Non-pigmented ciliary epithelial cell (primary cell): ENCODE measurements at places on chromosomes 16 and 17.
A peak's percentile ranks its signal among the peaks of the same experiment; 100 is the strongest.

GRCh38 chr17:17179371-17179827, 26.7 kb downstream of the PLD6 start:
- no peak for DNase-seq

DNA sequence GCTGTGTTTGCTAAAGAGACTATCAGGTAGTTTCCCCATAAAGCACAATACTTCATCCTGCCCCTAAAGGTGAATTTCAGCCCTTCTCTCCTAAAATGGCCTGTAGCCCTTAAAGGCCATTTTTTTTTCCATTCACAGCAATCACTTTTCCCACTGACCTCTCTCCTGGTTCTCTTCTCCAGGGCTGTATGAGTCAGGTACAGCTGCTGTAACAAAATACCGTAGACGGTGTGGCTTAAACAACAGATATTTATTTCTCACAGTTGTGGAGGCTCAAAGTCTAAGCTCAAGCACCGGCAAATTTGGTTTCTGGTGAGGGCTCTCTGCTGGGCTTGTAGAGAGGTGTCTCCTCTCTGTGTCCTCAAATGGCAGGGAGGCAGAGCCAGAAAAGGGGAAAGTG, 44.7 kb downstream of the ZNF18 start:
- no peak for DNase-seq

DNA sequence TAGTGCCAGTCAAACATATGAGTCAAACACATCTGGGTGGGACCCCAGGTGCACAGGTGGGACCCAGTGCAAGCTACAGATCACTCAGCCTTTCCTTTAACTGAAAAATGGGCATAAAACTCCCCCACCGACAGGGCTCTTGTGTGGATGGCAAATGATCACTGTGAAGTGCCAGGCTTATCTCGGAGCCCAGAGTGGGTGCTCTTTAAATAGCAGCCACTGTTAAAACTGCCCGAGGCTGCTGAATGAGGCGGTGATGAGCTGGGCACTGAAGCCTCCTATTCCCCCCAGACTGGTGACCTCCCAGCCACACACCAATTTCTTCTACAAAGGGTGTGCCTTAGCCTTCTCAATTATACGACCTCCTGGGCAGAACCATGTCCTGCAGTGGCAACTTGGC, 433.8 kb downstream of the SLC39A11 start:
- DNase-seq, result no peak

DNA sequence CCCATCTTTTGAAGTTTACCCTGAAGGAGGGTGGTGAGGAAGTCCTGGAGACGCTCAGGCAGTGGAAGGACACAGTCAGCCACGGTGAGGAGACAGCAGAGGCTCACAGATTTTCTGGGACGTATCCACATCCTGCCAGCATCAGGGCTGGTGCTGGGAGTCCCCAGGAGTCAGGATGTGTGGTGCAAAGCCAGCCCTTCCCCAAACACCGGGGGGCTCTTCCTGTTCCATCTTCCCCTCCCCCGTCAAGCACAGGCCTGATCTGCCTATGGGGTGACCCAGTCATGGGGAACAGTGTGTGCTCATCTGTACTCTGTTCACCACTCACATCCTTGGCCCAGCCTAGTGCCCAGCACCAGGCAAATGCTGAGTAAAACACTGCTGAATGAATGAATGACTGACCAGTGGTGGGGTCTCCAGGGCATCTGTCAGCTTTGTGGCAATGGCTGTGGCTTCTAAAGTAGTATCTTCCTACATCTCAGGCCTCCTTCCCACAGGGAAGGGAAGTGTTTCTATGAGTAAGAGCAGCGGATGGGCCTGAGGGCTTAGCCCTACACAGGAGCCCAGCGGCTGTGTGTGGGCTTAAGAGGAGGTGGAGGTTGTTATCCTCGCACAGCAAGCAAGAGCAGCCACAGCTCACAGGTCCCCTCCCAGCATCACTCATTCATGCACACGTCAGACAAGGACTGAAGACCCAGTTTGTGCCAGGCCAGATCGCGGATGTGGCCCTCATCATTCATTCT, 23.3 kb downstream of the NOS2 start:
- DNase-seq, result no peak

- DNase-seq, result no peak
These were observed 271.2 kb downstream of the CBLN1 start for GRCh38 chr16:49010396-49010795.

DNA sequence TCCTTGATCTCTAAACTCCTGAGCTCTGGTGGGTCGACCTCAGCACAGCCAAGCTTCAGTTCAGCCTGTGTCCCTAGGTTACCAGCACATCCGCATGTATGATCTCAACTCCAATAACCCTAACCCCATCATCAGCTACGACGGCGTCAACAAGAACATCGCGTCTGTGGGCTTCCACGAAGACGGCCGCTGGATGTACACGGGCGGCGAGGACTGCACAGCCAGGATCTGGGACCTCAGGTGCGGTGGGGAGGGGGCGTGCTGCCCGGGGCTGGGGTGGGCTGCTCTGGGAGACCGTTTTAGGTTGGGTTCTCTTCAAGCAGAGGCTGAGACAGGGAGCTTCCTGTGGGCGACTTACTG, 1.1 kb downstream of the MLST8 start:
- no peak for DNase-seq

DNA sequence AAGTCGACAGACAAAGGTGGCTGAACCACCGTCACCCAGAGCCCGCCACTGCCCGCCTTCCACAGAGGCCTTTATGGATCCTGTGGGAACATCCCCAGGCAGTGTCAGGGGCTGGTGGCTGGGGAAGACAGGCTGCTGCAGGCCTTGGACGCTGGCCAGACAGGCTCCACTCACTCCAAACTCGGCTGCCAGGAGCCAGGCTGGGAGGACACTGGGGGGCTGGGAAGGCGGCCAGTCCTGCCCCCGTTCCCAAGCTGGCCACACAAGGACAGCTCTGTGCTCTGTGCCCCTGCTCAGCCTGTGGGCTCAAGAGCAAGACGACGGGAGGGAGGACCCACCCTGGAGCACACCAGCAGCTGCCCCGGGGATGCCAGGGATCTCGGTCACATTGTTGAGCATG, 7.6 kb upstream of the LCAT start:
- no peak for DNase-seq

DNA sequence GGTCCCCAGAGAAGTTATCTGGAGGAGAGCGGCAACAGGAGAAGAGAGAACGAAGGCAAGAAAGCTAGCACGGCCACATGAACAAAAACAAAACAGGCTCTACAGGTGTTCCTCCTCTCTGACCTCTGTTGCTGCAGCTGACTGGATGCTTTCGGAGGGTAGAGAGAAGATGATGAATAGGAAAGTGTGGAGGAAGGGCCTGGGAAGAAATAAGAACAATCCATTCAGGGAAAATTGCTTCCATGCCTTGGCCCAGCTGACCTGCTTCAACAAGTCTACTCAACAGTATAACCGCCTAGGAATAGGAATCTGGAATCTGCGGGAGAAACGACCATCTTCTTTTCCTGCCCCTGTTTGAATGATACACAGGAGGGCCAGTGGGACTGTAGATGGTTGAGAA, 258.5 kb downstream of the ZFHX3 start:
- DNase-seq, result no peak

DNA sequence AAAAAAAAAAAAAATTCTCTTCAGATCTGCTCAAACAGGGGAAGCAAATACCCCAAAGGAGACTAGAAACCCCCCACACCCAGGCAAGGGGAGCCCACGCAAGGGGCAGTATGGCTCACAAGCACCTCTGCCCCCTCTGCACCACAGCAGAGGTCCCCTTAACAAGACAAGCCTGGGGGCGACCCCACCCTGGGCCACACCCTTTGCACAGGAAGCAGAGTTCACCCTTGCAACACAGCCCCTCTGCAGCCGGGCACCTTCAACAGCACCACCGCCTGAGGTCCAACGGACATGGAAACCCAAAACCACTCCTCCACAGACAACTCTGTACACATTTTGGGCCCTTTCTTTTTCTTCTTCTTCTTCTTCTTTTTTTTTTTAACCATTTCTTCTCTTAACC, 12.8 kb downstream of the AXIN1 start:
- DNase-seq, result no peak

DNA sequence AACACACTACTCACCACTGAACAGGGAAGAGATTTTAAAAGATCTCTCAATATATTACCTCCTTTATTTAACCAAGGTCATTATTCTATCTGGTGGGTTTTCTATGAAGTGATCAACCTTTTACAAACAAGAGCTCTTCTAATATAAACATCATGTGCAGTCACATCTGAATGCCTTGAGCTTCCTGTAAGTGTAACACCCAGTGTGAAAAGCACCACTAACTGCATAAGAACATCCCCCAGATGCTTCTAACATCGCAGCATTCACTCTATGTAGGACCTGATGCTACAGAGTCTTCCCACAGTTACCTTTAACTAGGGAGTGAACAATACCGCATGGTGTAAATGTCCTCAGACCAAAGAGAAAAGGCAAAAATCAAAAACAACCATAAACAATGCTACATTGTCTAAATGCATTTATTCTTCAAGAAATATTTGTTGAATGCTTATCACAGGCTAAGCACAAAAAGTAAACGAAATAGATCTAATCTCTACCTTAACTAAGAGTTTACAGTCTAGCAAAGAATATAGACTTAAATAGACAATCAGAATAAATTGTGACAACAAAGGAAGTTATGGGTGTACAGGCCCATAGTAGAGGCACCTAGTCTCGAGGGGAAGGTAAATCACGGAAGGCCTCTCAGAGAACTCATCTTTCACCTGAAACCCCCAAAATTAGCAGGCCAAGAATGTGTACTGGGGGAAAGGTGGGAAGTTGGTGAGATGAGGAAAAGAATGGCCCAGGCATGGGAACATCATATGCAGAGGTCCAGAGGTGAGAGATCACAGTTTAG, 16.2 kb downstream of the SKAP1 start:
- no peak for DNase-seq

GRCh38 chr17:76867578-76868175, 527 bp upstream of the MGAT5B start:
- peak; percentile 10 for DNase-seq

GRCh38 chr17:2647957-2648356, 54.5 kb downstream of the PAFAH1B1 start:
- no peak for DNase-seq

DNA sequence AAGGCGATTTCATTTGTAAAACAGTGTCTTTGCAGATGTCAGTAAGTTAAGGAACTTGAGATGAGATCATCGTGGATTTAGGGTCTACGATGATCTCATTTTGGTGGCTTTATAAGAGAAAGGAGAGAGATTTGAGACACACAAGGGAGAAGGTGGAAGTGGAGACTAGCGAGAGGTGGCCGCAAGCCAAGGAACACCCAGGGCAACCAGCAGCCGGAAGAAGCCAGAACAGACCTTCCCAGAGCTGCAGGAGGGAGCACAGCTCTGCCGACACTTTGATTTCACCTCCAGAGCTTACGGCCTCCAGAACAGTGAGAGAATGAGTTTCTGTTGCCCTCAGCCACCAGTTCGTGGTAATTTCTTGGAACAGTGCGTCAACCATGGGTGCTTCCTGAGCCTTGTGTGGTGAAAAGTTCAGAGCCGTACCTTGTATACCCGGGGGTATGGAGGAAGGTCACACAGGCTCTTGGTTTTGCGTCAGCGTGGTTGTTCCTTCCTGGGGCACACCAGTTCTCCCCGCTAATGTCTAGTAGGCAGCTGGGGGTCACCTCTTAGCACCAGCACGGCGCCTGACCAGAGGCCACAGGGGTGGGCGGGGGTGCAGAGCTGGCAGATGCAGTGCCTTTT, 12.9 kb upstream of the SEC14L1 start:
- no peak for DNase-seq

DNA sequence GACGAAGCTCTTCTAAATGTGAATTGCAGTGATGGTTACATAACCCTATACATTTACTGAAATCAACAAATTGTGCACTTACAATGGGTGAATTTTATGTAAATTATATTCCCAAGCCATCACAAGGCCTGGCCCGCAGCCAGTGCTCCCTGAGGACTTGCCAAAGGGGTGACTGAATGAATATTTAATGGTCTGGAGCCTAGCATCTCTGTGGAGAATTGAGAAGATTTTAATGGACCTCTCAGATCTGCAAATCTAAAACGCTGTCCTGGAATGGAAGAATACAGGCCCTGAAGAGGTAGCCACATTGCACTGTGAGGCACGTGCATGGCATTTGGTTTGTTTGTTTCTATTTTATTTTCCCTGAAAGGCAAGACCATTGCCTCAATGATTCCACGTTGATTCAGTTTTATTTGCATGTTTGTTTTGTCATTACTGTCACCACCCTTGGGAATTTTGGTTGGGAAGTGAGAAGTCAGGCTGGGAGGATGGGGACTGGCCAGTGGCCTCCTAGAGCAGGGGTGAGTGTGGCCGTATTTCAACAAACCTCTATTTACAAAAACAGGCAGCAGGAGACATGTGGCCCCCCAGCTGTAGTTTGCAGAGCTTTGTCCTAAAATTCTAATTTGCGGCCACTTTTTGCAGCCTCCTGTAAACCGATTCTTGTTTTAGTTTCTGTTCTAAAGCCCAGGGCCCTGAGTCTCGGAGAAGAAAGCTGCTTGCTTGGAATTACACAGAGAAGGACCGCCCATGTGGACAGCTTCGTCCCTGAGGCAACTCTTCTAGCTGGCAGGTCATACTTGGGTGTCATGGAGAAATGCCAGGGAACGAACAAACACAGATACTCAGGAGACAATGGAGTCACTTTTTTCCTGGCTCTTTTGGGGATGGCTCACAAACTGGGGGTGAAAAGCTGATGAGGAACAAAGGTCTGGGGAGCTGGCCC, 40.5 kb upstream of the GCSH start:
- no peak for DNase-seq

- no peak for DNase-seq
These were observed 53.1 kb downstream of the LITAF start for GRCh38 chr16:11533588-11533987.

GRCh38 chr16:85995541-85996423, 96.8 kb downstream of the IRF8 start:
- DNase-seq, result no peak

- no peak for DNase-seq
These were observed 32.7 kb upstream of the LRRC37A start for GRCh38 chr17:46262271-46262670.

DNA sequence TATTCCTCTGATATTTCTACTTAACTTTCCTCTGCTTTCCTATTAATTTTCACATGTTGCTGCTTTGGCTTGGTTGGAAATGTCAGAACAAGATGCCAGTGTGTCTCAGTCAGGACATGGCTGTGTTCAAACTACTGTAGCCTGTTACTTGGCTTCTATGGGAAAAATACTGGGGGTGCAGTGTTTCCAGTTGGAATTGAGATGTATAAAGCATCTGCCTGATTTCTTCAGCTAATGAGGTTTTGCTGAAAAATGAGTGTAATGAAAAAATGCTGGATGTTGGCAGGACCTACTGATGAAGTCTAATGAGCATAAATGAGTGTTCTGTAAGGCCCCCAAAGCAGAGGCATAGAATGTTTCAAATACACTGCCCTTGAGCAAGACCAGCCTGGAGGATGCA, 166.6 kb downstream of the PHKB start:
- no peak for DNase-seq
